ENCODE measurements at places on chromosomes 11 and 22.

GRCh38 chr22:35308480-35309021 is 8.9 kb downstream of the TOM1 start:
- no peak for DNase-seq

GRCh38 chr22:30652852-30653251 is 14.8 kb downstream of the DUSP18 start:
- no peak for DNase-seq

DNA sequence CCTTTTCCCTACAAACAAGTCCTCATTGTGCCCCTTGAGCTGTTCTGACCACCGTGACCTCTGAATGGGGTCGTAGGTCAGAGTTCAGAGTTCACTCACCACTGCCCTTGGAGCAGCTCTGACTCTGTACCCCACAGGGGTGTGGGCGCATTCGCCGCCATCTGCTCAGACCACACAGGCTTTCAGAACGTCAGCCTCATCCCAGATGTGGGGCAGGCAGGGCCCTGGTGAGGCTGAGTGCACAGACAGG is 14.8 kb upstream of the MUC5B start:
- no peak for DNase-seq

GRCh38 chr11:59676205-59676604 is 7.4 kb upstream of the PATL1 start:
- DNase-seq: no peak

DNA sequence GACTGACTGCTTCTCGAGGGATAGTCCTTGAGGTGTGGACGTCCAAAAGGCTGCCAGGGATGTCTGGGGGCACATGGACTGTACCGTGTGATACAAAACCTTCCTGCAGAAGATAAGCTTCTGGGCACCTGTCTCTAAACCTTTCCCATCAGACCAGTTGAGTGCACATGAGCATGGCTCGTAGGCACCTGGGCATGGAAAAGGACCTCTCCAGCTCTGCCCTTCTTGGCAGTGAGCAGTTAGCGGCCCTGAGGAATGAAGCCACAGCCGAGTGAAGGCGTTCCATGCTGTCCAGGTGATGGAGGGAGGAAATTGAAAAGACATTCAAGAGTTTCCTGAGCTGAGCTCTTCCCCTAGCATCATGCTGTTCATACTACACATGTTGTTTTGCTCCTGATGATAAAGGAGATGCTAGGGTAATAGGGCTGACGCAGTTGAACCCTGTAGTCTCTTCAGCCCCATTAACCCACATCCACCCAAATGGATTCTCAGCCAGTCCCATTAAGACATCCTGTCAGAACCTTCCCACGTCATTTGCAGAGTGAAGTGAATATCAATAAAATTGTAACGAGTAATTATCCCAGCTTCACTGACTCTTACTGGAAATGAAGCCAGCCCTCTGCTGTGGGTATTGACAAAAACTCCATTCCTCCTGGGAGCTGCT is 138.6 kb downstream of the KIRREL3 start:
- DNase-seq: no peak

DNA sequence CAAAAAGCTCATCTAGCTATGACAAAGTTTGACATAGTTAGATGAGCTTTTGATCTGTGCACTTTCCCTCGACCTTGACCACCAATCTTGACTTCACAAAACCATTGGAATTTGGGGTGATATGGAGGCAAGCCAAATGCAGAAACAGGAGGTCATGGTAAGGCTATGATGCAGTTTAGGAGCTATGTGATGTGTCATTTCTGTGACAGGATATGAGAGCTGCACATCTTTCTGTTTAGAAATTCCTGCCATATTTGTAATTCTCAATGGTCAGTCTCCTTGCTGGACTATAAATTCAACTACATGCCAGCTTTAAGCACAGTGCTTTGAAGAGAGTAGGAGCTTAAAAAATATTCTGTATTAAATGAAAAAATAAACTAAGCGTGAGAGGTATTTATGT is 12.9 kb downstream of the OR51B6 start:
- DNase-seq: no peak

DNA sequence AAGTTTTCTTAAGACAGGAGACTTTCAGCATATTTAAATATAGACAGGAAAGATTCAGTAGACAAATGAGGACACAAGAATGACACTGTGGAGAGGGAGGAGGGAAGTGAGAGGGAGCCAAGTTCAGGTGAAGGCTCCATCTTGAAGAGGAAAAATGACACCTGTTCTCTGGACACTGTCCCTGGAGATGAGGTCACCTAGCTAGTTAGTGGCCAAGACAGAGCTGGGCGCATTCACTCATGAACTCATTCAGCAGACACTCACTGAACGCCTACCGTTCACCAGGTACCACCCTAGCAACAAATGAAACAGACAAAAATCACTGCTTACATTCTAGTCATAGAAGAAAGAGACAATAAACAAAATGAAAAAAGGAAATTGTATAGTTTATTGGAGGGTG is 103.3 kb upstream of the PARVA start:
- no peak for DNase-seq

- no peak for DNase-seq
Observed at GRCh38 chr11:15863411-15863810, 492.9 kb downstream of the SOX6 start.

DNA sequence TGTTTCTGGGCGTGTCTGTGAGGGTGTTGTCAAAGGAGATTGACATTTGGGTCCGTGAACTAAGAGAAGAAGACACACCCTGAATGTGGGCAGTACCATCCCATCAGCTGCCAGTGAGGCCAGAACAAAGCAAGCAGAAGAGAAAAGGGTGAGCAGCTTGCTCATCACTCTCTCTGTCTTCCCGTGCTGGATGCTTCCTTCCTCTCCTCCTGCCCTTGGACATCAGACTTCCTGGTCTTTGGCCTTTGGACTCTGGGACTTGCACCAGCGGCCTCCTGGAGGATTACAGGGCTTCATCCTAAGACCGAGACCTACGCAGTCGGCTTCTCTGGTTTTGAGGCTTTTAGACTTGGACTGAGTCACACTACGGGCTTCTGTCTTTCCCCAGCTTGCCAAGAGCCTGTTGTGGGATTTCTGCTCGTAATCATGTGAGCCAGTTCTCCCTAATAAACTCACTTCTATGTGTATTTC is 18.8 kb downstream of the APOL2 start:
- no peak for DNase-seq

GRCh38 chr11:72684236-72684912 is 10.2 kb upstream of the PDE2A start:
- DNase-seq: peak; percentile 38

Measured in CD4-positive, alpha-beta T cell treated with Interleukin-4 for 1 hour (primary cell).